ENCODE measurements at places on chromosomes 7 and 10.

- DNase-seq, result no peak
Measured at GRCh38 chr7:26759108-26759507, 105.3 kb downstream of the SKAP2 start.

GRCh38 chr10:33559105-33559504 lies 224.6 kb upstream of the NRP1 start:
- DNase-seq, result no peak

DNA sequence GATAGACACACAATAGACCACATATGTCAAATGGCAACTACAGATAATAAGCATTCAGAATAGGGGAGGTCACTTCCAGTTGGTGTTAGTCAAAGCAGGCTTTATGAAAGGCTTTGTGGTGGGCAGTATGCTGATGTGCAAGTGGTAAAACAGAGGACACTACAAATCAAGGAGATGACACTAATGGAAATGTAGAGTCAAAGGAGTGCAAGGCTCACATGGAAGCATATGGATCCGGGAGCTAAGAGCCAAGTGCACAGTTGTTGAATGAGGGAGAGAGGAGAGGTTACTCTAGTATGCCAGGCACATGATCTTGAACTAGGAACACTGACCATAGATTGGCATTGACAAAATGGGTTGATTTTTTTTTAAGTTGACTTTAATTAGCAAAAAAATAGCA lies 62.7 kb downstream of the GRM3 start:
- DNase-seq, result no peak

DNA sequence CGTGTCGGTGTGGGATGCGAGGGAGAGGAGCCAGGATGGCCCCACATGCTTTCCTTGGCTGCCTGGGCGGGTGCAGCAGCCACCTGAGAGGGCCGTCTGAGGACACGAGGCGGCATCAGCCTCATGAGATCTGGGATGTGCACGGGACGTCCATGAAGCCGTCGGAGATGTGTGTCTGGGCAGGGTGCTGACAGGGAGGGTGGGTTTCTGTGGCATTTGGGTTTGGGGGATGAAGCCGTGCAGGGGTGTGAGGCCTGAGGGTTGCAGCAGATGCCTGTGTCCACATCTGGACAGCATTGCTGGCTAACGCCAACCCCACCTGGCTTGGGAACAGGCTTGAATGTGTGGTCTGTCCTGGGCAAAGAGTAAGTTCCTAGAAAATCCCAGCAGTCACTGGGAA lies 179.5 kb downstream of the DNAJB6 start:
- DNase-seq, result no peak

DNA sequence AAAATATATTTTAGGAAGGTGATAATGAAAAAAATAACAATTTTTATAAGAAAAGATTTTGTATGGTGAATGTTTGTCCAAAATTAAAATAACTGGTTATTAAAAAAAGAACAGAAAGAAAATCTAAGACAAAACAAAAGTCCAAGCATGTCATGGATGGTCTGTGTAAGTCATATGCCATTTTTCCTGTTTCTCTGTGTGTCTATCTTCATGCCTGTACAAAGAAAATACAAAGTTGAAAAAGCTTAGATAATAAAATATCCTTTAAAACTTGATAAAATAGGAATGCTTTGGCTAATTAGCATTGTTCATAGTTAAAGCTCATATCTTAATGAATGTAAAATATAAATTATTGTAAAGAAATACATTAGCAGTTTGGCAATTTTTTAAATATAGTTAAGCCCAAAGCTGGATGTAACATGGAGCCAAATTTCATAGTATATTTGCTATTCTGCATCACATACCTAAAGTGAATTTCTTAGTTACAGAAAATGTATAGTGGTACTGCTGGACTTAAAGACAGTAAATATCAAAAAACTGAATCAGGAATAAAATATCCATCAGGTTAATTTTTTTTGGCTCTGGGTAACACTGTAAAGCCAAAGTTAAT lies 661.1 kb downstream of the PCDH15 start:
- no peak for DNase-seq

GRCh38 chr10:43043773-43044447 lies 33.0 kb upstream of the RET start:
- no peak for DNase-seq

- DNase-seq, result no peak
Measured at GRCh38 chr10:93598157-93598556, 2.9 kb downstream of the RBP4 start.

GRCh38 chr7:77497079-77497478 lies 40.0 kb upstream of the PTPN12 start:
- no peak for DNase-seq

DNA sequence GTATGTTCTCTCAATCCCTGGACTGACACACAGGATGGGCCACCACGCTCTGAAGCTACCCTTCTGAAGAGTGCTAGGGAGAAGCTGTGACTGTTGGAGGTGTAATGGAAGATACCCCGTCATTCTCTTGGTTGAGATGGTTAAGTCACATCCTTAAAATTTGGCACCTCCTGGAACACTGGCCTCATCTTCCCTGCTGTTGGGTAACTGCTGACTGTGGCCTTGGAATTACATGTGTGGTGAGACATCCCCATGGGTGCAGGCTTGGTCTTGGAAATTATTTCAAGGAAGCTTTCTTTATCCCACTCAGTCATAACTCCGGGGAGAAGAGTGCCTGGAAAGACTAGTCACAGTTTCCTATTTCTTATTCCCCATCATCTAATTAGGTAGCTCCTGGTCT lies 62.0 kb downstream of the LRMDA start:
- no peak for DNase-seq

- no peak for DNase-seq
Measured at GRCh38 chr10:89238956-89239644, 12.5 kb downstream of the LIPA start.

DNA sequence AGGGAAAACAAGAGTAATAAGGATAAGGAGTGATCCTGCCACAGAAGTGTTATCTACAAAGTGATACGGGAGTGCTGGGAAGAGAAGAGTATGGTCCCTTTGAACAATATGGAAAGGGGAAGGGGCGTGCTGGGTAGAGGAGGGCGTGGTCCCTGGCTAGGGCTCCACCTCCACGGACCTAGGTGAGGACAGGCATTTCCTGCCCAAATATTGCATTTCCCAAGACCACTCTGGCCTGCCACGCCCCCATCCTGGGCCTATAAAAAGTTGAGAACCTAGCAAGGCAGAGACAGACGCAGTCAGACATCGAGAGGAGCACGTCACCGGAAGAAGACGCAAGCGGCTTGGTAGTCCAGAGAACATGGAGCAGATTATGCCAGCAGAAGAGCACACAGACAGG lies 22.8 kb downstream of the VSTM4 start:
- no peak for DNase-seq

GRCh38 chr7:72805526-72806494 lies 22.2 kb downstream of the TYW1B start:
- no peak for DNase-seq

GRCh38 chr10:61973169-61973568 lies 71.7 kb downstream of the ARID5B start:
- no peak for DNase-seq

- no peak for DNase-seq
Measured at GRCh38 chr10:16765509-16766375, 51.5 kb downstream of the RSU1 start.
